HT-29 (cell line): ENCODE measurements at places on chromosomes 6 and 20. TPM values are rescaled to one million over a fixed set of nuclear protein-coding genes. Genes with fewer than 3 reads are reported as not detected.

- DNase-seq = no peak
Measured at GRCh38 chr20:3923818-3924217, 34.6 kb downstream of the PANK2 start.

- DNase-seq = peak; percentile 54
Measured at GRCh38 chr20:61608275-61609085, 356.4 kb downstream of the CDH4 start.

DNA sequence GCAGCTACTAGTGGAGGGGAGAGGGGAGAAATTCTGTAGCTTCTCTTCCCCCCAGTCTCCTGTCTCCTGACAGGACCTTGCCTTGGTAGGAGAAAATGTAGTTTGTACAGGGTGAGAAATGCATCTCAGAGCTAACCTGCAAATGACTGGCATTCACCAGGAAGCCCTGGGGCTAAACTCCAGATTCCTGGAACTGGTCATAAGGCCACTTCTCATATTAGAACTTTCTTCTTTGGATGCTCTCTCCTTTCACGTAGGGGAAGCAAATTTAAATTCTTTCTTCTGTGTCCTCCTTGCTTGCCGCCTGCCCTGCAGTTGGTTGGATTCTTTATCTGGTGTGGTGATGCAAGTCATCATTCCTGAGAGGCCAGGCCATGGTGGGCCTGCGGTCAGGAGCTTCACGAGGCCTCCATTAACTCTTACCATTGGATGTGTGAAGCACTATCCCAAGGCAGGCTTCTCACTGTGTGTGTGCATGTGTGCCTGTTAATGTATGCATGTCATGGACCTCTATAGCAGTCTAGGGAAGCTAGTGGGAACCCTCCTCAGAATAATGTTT, 182.0 kb downstream of the PHF3 start:
- DNase-seq = no peak

DNA sequence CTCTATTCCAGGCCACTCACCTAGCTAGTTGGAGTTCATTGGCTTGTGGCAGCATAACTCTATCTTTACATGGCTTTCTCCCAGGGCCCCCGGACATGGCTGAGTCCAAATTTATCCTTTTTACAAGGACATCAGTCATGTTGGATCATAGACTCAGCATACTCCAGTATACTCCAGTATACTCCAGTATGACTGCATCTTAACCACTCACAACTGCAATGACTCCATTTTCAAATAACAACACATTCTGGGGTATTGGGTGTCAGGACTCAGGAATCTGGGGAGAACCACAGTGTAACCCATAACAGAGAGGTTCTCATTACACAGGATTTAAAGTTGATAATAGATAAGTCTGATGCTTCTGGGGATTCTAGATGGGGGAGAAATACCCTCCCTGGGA, 53.8 kb upstream of the TSHZ2 start:
- no peak for DNase-seq

SLC4A11 gene
- 1.3 and 1.8 TPM in 2 replicates for total RNA-seq

- DNase-seq = no peak
Measured at GRCh38 chr6:37987018-37987417, 167.5 kb downstream of the ZFAND3 start.

GRCh38 chr20:16317445-16318362, 255.5 kb downstream of the KIF16B start:
- DNase-seq = no peak

UBE3D gene
- 3.9 and 5.9 TPM in 2 replicates for total RNA-seq

OR2J3 gene
- not detected in 2 replicates for total RNA-seq

DNA sequence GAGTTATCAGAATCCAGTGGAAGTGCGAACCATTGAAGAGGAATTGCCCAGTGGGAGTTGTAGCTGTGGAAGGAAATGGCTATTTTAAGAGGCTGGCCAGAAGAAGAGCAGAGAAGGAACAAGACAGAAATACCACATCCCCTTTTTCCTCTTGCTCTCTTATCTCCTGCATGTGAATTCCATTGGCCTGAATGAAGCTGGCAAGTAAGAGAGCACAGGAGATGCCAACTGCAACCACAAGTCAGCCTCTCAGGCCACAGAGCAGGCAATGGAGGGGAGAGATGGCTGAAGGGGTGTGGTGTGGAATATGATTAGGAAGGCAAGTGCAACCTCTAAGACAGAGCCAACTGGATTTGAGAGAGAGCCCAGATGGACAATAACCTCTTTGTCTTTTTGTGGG, 362.7 kb upstream of the IMPG1 start:
- no peak for DNase-seq

DNA sequence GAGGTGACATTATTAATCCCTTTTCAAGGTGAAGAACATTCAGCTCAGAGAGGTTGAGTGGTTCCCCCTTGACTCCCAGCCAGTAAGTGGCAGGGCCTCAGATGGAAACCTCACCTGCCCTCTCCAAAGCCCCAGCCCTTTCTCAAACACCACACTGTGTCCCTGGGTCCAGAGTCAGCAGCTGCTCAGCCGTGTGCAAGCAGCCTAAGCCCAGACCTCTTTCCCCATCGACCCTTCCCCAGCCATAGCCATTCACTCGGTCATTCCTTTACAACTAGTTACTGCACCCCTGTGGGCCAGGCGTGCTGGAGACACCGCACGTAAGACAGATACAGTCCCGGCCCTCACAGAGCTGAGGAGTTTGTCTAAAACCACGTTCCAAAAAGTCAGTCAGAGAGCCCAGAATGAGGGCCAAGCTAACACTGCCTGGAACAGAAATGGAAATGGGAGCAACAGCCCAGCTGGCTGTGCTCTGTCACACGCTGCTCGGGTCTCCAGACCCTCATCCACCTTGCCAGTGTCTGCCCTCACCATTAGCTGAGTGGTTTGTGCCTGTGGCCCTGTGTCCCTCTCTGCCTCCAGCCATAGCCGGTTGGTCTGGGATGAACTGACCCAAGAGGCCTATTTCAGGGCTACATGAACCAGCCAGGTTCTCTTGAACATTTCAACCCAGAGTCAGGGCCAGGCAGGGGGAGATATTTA, 29.6 kb downstream of the ZC3H12D start:
- no peak for DNase-seq

CDSN gene
- 0.08 TPM in 1 of 2 replicates, not detected in the other for total RNA-seq

C2 gene
- total RNA-seq = 0.28 and 0.91 TPM in 2 replicates

- peak; percentile 73 for DNase-seq
Measured at GRCh38 chr6:83511901-83512681, at the start of gene PRSS35. Gene PRSS35 (plus strand): TSS chr6:83512534. CDS start chr6:83523442, 10,908 bp downstream.

DNA sequence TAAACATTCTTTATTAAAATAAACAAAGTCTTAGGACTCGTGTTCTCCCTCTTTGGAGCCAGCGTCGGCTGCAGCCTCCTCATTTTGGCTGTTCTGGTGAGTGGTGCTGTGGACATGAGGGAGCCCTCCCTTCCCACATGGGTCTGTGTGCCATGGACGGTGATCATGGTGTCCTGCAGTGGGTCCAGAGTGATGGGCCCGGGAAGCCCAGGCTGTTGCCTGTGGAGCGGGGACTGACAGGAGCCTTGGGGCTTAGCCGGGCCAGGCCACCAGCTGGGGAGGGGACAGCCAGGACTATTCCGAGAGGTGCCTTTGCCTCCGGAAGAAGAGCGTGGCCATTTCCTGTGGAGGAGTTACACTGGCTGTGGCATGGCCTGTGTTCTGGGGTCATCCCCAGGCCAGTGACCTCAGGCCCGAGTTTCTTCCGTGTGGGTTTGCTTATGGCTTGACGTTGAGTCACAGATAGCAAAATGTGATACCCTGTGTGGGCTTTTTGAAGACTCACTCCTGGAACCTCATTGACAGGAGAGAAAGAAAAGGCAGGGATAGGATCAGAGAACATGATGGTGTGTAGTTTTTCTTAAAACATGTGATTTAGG, 153.4 kb downstream of the DTNBP1 start:
- no peak for DNase-seq

ATP6V1G2 gene
- not detected in 2 replicates for total RNA-seq

CRISP2 gene
- total RNA-seq = not detected in 2 replicates

IL20RA gene
- 7.9 and 16.7 TPM in 2 replicates for total RNA-seq

DNA sequence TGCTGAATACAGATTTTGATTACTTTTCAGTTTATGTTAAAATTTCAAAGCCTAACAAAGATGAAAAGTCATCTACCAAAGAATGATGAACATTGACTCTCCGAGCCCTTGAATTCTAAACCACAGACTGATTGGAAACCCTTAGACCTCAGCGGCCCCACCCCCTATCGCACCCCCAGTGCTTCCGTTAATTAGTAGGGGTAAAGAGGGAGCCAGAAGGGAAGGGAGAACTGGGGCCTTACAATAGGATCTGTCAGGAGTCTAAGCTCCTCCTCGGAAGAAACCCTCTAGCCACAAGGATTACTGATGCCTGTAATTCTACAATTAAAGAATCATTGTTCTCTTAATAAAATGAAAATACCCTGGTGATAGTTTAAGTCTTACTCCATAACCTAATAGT, 79.7 kb upstream of the JARID2 start:
- no peak for DNase-seq

EFHC1 gene
- total RNA-seq = 9.1 and 9.4 TPM in 2 replicates

DNA sequence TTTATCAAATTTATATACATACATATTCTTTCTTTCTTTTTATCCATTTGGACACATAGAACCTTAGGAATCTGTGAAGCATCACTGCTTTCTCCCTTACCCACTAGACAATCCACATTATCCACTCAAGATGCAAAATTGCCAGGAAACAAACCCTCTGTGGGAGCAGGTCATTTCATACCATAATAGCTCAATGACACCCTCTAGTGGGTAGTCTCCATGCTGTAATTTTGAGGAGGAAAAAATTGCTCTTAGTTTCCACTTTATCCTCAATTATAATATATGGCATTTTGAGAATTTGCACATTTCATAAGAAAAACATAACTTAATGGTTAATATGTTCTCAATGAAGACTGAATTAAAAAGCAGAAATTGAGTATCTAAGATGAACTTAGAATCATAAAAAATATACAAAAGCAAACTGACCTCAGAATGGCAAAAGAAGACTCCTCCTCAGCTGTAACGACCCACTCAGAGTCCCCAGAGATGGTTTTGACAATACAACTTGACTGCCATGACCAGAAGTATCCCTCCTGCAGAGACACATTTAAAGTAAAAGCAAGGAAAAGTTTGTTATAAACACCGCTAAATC, 164.1 kb downstream of the FRK start:
- DNase-seq = peak; percentile 56

KCNG1 gene
- not detected in 2 replicates for total RNA-seq

DNA sequence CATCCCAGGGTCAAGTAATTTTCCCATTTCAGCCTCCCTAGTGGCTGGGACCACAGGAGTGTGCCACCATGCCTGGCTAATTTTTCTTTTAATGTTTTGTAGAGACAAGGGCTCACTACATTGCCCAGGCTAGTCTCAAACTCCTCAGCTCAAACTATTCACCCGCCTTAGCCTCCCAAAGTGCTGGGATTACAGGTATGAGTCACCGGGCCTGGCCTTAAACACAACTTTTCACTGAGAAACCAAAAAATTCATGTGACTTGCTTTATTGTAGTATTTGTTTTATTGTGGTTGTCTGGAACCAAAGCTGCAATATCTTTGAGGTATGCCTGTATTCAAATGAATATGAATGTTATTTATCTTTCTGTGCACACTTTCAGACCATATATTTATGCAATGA, 72.2 kb downstream of the RWDD2A start:
- no peak for DNase-seq

GABRR1 gene
- not detected in 2 replicates for total RNA-seq

DNA sequence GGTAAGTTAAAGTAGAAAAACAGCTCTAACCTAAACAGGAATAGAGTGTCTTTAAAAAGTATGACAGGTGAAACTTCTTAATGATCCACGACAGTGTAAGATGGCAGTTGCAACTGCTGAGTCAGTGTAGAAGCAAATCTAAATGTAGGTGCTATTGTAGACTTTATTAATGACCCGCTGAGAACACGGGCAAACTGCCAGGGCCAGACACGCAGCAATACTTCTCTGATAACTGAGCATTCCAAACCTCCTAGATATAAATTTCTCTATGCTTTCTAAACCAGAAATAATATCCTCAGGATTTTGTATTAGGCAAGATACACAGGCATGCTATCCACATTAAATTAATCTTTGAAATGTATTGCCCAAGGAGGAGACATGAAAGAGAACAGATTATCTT, 1076.4 kb downstream of the HACE1 start:
- DNase-seq = no peak

DNA sequence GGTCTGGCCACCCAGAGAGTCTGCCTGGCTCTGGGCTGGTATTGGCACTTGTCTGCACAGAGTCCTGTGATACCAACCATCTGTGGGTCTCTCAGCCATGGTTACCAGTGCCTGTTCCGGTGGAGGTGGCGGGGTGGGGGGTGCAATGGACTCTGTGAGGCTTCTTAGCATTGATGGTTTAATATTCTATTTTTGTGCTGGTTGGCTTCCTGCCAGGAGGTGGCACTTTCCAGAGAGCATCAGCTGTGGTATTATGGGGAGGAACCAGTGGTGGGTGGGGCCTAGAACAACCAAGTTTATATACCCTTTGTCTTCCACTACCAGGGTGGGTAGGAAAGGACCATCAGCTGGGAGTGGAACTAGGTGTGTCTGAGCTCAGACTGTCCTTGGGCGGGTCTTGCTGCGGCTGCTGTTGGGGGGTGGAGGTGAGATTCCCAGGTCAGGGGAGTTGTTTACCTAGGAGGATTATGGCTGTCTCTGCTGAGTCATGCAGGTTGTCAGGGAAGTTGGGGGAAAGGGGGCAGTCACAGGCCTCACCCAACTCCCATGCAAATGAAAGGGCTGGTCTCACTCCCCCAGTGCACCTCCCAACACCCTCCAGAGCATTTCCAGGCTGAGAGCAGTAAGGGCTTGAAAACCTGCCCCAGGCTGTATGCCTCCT, 117.5 kb downstream of the FLRT3 start:
- peak; percentile 82 for DNase-seq

RSPH9 gene
- total RNA-seq = not detected in 2 replicates

DNA sequence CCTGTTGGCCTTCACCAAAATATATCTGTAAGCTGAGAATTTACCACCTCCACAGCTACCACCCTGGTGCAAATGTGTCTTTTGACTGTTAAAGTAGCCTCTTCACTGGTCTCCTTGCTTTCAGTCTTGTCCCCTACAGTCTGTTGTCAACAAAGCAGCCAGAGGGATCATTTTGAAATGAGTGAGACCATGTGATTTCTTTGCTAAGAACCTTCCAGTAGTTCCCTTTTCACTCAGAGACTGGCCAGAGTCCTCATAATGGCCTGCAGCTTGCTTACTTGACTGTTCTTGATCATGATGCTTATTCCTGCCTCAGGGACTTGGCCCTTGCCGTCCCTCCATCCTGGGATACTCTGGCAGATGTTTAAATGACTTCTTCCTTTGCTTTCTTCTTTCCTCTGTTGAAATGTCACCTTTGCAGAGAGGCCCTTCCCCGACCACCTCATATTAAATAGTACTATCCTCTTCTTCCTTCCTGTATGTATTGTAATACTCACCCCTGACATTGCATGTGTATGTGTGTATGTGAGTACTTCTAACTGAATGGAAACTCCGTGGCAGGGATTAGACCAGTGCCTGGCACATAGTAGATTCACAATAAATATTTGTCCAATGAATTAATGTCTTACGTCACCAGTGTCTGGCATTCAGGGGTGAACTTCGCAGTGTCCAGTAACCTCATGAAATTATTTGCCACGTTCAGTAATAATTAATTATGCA, 5.0 kb downstream of the MANBAL start:
- no peak for DNase-seq

- DNase-seq = no peak
Measured at GRCh38 chr20:50514750-50515149, 4.6 kb downstream of the PTPN1 start.
